ENCODE measurements at places on chromosomes 2 and 18.
A peak's percentile ranks its signal among the peaks of the same experiment; 100 is the strongest.

- DNase-seq: no peak
These were observed 51.5 kb upstream of the PHLPP1 start for GRCh38 chr18:62663731-62664336.

DNA sequence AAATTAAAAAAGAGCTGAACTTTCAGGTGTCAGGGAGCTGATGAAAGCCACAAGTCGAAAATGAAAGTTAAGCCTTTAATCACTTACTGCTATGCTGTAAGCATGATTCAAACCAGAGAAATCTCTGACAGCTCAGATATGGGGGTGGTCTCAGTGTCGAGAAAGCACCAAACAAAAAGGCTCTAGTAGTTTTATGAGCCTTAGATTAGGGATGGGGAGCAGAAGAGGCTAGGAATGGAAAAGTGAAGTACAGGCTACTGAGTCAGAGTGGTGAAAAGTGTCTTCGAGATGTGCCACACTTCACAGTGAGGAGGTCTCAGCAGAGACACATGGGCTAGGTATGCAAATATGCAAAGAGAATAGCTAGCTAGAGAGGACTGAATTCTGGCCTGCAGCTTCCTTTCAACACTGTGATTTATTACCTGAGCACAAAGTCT is 482.2 kb downstream of the SPAG16 start:
- DNase-seq: no peak

DNA sequence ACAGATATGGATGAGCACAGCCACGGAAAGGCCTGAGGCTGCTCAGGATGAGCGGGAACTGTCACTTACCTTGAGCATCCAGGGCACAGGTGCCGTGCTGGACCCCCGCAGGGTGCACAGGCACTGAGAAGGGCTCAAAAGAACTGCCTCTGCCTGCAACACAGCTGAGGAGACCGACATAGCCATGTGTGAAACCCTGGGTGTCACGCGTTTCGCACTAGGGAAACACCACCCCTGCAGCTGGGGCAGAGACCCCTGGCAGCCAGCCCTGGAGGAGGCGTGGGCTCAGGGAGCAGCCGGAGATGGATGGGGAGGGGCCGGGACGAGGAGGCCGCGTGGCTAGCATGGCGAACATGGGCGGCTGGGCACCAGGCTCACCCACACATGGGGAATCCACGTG is 228.9 kb downstream of the EIPR1 start:
- no peak for DNase-seq

GRCh38 chr2:150630587-150631235 is 143.2 kb upstream of the RND3 start:
- DNase-seq: no peak

GRCh38 chr2:126029316-126029715 is 626.6 kb upstream of the GYPC start:
- DNase-seq: no peak

GRCh38 chr2:147198651-147199171 is 646.1 kb upstream of the ACVR2A start:
- no peak for DNase-seq

- DNase-seq: no peak
These were observed 159.0 kb downstream of the NUP35 start for GRCh38 chr2:183283209-183283608.

DNA sequence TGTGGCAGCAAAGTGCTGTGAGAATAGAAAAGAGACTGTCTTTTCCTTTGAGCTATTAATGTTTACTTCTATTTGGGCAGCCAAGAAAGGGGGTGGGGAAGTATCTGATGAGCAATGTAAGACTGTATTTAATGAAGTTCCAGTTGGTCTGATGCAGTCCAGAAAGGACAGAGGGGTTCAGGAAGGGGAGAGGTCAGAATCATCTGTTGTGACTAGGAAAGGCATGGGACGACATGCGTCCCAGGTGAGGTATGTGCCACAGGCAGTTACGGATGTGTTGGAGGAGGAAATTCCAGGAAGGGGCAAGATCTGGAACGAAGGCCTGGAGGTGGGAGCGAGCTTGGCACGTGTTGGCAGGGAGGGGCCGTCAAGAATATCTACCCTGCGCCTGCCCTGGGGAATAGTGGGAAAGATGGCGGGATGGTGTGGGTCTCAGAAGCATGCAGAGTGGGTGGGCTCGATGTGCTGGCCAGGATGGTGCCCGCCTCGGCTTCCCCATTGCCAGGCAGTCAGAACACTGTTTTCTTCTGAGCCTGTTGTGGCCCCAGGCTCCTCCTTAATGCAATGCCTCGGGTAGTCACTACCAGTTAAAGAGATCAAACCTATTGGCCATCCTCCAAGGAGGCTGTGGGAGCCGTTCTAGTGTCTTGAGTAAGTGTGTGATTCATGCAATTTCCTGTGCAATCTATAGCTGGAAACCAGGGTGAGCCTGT is 57.8 kb upstream of the TXNDC2 start:
- DNase-seq: peak; percentile 79

DNA sequence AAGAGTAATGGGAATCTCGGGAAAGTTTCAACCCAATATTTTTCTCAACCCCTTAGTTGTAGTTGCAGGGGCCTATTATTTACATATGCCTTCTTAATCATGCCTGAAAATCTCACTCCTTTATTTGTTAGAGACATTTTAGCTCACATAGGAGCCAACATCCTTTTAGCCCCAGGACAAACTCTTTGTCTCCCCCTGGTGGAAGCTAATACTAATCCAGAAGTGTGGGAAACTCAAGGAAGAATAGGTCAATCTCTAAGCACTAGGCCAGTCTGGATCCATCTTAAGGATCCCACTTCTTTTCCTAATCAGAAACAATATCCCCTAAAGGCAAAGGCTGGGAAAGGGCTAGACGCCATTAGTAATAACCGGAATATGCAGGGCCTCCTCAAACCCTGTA is 550.9 kb upstream of the PKDCC start:
- DNase-seq: no peak

DNA sequence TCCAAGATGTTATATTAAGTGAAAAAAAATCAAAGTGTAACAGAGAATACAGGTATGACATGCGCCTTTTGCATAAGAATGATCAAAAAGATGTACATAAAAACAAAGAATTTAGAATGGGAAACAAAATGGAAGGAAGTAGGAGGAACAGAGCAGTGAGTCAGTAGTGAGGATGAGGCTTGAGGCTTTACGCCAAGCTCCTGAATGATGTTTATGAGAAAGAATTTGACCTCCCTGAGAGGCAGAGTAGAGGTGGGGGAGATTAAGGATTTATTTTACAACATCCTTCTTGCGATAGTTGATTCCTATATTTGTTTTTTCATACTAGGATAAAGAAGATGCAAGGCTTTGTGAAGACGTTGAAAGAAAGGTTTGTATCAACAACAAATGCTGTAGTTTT is 81.4 kb downstream of the DCDC2C start:
- no peak for DNase-seq

DNA sequence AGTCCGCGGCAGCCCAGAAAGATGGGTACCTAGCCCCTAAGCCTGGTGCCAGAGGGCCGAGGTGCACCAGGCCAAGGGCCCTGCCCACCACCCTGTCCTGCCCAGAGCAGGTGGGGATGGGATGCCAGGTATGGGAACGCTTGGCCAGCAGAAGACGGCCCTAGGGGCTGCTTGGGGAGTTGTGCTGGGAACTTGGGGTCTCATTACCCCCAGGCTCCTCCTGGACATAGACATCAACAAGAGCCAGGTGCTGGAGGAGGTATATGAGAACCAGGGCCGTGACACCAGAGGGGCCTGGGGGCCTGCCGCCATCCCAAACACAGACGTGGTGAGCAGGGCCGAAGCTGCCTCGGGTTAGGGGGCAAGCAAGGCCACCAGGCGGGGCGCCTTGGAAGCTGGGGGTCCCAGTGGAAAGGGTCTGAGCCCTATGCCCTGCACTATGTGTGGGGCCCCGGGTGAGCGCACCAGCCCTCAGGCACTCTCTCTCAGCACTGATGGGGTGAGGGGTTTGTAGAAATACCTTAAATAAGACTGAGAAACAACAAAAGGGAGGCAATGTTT is 46.9 kb downstream of the FER1L5 start:
- no peak for DNase-seq

GRCh38 chr2:24421668-24422067 is 61.3 kb upstream of the ITSN2 start:
- DNase-seq: peak; percentile 22

DNA sequence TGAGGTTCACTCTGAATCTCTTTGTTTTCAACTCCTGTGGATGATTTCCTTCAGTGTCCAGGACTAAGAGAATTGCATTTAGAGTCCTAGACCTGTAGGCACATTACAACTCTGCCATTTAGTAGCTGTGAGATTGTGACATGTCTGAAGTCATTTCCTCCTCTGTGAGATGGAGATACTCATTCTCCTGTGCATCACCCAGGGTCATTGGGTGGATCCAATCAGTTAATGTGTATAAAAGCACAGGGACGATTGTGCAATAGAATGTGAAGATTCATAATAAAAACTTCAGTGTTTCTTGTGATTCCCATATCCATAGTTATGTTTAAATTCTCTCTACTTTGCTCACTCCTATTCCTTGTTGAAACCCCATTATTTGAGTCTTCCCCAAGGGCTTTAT is 113.6 kb downstream of the DIS3L2 start:
- peak; percentile 17 for DNase-seq

DNA sequence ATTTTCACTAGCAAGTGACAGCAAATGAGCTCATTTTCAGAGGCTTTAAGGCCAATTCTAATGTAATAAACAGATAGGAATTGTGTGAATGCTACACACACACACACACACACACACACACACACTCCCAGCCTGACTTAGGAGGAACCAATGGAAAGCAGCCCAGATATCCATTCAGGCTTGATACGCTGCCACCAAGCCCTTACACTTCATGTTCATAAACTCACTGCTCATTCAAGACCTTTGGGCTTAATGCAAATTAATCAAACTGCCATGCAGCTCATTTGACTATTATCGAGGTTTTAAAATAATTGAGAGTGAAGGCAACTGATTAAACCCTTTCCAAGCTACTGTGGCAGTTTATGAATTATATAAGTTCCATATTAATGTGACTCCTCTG is 298.9 kb upstream of the NCKAP5 start:
- DNase-seq: no peak

- DNase-seq: no peak
These were observed 313.7 kb downstream of the SATB2 start for GRCh38 chr2:199144036-199144435.

DNA sequence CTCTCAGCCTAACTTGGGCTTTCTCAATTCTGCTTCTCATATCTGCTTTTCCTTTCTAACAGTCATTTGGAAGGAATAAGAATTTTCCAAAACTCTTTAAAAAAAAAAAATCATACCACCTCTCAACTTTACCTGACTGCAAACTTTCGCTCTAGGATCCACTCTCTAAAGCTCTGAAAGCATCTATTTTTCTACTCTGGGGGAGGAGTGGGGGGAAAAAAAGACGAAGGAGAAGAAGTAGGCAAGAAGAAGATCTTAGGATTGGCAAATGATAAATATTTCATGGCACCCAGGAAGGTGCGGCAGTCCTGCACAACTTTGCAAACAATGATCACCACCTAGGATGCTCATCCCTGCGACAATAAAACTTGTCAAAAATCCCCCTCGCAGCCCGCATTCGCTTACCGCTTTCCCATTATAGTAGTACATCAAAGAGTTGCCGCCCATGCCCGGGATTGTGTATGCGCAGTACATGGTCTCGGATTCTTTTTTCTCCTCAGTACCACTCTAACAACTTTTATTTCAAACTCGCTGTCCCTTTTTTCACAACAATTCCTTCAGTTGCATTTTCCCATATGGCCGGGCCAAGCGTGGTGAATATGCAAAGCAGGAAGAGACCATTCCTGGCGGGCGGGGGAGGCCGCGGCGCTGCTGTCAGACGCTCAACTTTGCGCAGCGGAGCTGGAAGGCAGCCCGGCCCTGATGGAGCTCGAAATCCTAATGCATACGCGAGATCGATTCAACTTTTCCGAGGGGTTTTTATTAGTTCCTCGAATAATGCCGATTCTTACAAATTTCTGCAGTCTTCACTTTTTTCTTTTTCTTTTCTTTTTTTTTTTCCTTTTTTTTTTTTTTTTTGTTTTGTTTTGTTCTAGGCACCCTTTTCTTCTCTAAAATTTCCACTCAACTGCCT is 266.5 kb downstream of the TCF4 start:
- DNase-seq: peak; percentile 67

DNA sequence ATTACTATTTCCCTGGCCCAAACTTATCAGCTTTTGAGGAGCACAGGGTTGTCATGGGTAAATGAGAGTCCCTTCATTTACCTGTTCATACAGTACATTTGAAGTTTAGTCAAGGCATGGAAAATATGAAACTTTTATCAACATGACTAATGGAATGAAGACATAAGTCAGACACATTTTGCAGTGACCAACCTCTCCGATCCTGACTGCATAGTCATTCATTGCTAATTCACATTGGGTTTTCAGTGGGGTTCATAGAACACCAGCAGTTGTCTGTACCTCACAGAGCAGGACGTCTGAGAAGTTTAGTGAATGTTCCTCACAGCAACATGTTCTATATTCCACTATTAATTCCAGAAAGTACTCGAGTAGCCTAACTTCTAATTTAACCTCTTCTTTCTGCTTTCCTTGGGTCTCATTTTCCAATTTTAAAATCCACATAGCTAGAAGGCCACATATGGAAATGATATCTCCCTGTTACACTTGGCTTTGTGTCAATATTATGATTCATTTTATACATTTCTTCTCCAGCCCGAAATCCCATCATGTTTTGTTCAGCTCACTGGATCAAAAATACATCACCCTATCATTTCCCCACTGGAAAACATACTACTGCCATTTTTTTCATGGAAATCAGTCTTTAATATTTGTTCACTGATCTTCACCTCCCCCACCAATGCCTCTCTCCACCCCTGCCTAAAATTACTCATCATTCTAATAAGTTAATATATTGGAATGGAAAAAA is 65.9 kb downstream of the CDH20 start:
- DNase-seq: peak; percentile 8

- peak; percentile 57 for DNase-seq
These were observed 34.5 kb upstream of the RAB31 start for GRCh38 chr18:9673296-9674251.

GRCh38 chr2:226334981-226335720 is 464.5 kb downstream of the IRS1 start:
- no peak for DNase-seq

- DNase-seq: no peak
These were observed 58.9 kb downstream of the FAM168B start for GRCh38 chr2:131034122-131035051.

DNA sequence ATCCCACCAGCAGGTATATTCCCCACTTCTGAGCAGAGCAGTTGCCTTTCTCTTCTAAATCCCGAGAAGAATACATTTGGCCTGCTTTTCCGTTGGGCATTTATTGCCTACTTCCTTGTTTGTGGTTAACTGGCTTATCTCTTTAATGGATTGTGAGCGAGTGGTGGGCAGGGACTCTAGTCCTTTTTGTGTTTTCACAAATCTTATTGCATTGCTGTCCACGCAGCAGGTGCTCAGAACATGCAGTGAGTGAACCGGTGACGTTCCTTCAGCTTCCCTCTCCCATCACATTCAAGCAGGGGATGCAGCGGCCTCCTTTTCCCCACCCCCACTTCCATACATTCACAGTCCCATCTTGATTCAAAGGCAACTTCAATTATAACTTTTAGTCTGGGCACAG is 28.9 kb upstream of the GAREM2 start:
- DNase-seq: no peak

GRCh38 chr2:212871597-212871996 is 279.8 kb downstream of the IKZF2 start:
- DNase-seq: no peak

Measured in AG08396 (cell line).